T-helper 2 cell treated with Interferon-gamma antibody and Interleukin-4, amounts not matched to agents 5 μg/mL and 100 μg/mL, for 36 hours (primary cell): ENCODE measurements at places on chromosomes 16 and 17.

DNA sequence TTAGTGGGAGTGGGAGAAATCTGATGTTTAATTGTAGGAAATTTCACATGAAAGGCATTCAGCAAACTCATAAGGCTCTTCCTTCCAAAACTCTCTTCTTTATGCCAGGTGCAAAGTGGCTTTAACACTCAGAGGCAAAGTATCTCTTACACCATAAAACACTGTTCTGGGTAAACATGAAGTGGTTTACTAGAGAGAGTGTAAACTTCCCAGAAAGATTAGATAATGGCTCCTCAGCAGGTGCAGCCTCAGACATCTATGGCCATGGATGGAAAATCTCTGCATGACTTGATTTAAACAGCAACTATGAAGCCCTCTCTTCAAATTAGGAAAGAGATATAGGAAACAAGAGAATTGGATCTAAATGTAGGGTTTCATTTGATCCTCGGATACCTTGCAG, 583.1 kb upstream of the SALL1 start:
- no peak for DNase-seq

DNA sequence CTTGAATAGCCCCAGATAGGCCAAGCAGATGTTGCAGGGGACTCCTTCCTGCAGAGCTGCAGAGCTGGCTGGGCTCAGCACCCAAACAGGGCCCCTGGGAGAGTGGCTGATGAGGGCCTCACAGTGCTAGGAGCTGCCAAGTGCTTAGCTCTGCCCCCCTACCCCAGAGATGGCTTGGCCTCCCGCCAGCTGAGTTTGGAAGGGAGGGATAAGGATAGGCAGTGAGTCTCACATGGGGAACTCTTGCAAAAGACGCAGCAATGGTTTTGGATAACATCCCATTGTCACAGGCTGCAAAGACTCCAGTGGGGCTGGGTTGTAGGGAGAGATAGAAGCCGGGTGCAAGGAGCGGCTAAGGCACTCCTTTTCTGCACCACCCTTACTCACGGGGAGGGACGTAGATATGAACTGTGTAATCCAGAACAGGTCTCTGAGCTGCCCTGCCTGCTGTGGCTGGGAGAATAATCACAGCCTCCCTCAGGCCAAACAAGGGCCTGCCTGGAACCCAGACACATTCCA, 52.9 kb upstream of the MAF start:
- no peak for DNase-seq

GRCh38 chr17:14118951-14119350, 49.6 kb downstream of the COX10 start:
- DNase-seq: peak; percentile 26

GRCh38 chr17:72587773-72588511, 467.1 kb downstream of the SOX9 start:
- no peak for DNase-seq

DNA sequence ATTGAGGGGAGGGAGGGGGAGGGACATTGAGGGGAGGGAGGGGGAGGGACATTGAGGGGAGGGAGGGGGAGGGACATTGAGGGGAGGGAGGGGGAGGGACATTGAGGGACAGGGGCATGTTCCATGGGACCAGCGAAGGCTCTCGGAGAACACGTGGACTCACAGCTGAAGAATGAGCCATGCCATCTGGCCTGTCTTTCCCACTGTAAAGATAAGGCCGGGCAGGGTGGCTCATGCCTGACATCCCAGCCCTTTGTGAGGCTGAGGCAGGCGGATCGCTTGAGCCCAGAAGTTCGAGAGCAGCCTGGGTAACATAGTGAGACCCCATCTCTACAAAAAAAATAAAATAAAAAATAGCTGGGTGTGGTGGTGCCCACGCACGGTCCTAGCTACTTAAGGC, 32.5 kb downstream of the RPH3AL start:
- no peak for DNase-seq

DNA sequence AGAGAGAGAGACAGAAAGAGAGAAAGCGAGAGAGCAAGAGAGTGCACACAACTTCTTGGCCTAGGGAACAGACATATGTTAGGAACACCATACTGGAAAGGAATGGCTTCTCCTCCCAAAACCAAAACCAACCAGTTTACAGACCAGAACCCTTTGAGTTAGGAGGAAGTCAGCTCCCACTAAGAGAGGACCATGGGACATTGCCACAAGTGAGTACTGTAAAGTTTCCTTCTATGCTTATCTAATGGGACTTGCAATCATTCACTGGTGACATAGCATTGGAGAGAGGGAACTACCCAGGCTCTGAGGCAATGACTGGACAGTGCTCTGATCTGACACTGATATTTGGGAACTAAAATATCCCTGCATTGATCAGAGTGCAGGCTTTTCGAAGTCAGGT, 32.4 kb downstream of the TBC1D3B start:
- no peak for DNase-seq

GRCh38 chr16:51994597-51994996, 552.3 kb downstream of the TOX3 start:
- DNase-seq: no peak

GRCh38 chr17:3835410-3836229, 10.4 kb downstream of the NCBP3 start:
- DNase-seq: no peak

DNA sequence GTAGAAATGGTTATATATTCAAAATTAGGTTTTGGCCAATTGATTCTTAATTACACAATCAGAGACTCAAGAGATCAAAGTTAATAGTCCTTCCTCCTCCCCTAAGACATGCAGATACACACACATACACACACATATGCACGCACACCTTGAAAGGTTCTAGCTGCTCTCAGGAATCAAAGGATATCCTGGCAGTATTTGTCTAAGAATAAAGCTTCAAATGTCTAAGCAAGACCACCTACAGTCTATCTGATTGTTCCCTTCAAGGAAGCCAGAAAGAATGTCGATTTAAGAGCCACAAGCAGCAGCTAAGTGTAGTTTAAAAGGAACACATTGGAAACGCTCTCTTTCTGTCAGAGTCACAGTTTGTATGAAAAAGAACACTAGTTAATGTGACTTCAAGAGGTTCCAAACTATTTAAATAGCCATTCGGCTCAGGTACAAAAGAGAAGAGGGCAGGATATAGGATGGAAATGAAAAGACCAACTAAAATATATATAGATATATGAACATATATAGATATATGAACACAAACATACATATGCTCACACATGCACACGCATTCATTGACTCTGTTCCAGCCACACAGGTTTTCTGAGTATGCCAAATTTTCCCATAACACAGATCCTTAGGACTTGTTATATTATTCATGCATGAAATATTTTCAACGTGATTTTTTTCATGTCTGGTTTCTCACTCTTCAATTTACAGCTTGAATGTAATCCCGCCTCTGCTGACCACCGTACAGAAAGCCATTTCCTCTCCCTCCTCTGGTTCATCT, 79.0 kb downstream of the CDH8 start:
- no peak for DNase-seq

GRCh38 chr16:26762594-26762993, 304.1 kb upstream of the C16orf82 start:
- DNase-seq: no peak

GRCh38 chr16:14302031-14302398, 230.9 kb downstream of the MRTFB start:
- no peak for DNase-seq

GRCh38 chr17:18977021-18977420, 25.1 kb downstream of the SLC5A10 start:
- DNase-seq: no peak
